Stimulated activated CD8-positive, alpha-beta memory T cell treated with anti-CD3 and anti-CD28 coated beads, Interleukin-15, amount 100 ng/mL, for 48 hours (primary cell): ENCODE measurements at places on chromosomes 1 and 21.

DNA sequence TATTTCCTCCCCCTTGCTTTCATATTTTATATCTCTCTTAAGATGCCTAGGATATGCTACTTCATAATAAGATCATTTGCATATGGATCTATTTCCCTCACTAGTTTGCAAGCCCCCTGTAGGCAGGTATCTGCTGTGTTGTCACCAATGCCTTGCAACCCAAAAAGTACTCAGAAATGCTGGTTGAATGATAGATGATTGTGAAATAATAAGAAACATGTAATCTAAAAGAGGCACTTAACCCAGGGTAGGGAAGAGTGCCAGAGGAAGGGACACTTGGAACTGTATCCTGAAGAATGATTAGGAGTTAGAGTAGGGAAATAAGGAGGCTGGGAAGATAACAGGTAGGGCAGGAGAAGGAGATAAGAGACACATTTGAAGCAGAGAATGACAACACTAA, 12.3 kb downstream of the ATPAF1 start:
- DNase-seq = no peak

GRCh38 chr1:95219407-95219806, 14.6 kb upstream of the RWDD3 start:
- no peak for DNase-seq

GRCh38 chr1:156883919-156884318, 9.6 kb upstream of the PEAR1 start:
- DNase-seq = no peak

DNA sequence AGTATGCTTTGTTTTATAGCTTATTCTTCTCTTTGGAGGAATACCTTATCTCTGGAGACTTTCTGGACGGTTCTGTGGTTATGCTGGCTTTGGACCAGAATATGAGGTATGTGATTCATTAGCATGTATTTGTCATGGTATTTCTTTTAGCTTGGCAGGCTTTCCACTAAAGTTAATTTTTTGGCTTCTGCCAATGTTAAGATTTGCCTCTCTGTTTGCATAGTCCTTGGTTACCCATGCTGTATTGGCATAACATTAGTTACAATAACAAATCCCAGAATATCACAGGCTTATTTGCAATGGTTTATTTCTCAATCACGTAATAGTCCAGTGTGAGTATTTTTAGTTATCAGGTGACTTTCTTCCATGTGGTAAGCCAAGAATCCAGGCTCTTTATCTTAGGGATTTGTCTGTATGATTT, 9.7 kb downstream of the ZMPSTE24 start:
- no peak for DNase-seq

- DNase-seq = no peak
Observed at GRCh38 chr1:116330342-116330652, 42.7 kb upstream of the ATP1A1 start.
